Type B pancreatic cell (in vitro differentiated cells): ENCODE measurements at places on chromosomes 6 and 20.

- H3K36me3 ChIP-seq = no peaks in the 10 kb centered on the region
- H3K4me1 ChIP-seq = peaks cover 21% of the 10 kb centered on the region
- no peak overlapping the region for H3K27ac ChIP-seq
- no peaks in the 10 kb centered on the region for H3K27me3 ChIP-seq
Measured at GRCh38 chr6:116512734-116513133, 1.3 kb downstream of the CALHM5 start.

- H3K4me3 ChIP-seq = no peak overlapping the region
- no peak overlapping the region for H3K27ac ChIP-seq
- no peaks in the 10 kb centered on the region for H3K4me1 ChIP-seq
- H3K27me3 ChIP-seq = peaks cover 10% of the 10 kb centered on the region
Measured at GRCh38 chr20:44056010-44056698, 130.8 kb downstream of the JPH2 start.

DNA sequence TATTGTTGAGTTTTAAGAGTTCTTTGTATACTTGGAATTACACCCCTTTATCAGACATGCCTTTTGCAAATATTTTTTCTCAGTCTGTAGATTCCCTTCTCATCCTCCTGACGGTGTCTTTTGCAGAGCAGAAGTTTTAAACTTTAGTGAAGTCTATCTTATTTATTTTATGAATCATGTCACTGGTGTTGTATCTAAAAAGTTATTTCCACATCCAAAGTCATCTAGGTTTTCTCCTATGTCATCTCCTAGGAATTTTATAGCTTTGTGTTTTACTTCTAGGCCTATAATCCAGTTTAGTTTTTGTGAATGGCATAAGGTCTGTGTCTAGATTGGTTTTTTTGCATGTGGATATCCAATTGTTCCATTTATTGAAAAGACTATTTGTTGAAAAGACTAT lies 271.3 kb downstream of the KIF16B start:
- no peak overlapping the region for H3K4me3 ChIP-seq
- peaks cover 11% of the 10 kb centered on the region for H3K36me3 ChIP-seq
- no peaks in the 10 kb centered on the region for H3K27me3 ChIP-seq
- no peak for DNase-seq
- H3K4me1 ChIP-seq = no peaks in the 10 kb centered on the region
- H3K27ac ChIP-seq = no peak overlapping the region

DNA sequence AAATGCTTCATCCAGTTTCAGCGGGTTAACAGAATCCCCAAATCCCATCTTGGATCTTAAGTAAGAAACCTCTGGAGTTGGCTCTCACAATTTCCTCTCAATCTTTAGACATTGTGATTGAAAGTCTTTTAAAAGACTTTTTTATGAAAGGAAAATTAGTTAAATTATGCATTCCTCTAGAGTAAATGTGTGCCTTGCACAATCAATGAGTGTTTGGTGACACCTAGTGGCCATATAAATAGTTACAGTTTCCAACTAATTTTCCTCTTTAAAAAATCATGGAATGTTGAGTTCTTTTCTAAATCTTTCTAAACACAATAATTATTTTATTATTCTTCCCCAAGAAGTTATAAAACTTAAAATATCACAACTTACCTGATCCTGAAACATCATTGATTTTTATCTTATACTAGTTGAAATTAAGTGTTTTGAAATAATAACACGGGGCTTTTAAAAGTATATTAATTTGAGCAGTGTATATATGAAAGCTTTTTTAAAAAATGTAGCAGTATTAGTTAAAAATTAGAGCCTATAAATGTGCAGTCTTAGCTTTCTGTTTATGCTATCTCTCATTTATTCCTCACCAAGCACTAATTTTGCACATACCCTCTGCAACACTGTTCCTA lies 66.4 kb downstream of the PKHD1 start:
- H3K27me3 ChIP-seq = peaks cover 10% of the 10 kb centered on the region
- DNase-seq = no peak
- H3K36me3 ChIP-seq = no peaks in the 10 kb centered on the region
- H3K4me3 ChIP-seq = no peak overlapping the region

- peak overlapping the region; percentile 40 for H3K27ac ChIP-seq
- DNase-seq = peak; percentile 25
- H3K4me3 ChIP-seq = no peak overlapping the region
- no peaks in the 10 kb centered on the region for H3K36me3 ChIP-seq
Measured at GRCh38 chr20:57317789-57318371, 11.7 kb upstream of the SPO11 start.

DNA sequence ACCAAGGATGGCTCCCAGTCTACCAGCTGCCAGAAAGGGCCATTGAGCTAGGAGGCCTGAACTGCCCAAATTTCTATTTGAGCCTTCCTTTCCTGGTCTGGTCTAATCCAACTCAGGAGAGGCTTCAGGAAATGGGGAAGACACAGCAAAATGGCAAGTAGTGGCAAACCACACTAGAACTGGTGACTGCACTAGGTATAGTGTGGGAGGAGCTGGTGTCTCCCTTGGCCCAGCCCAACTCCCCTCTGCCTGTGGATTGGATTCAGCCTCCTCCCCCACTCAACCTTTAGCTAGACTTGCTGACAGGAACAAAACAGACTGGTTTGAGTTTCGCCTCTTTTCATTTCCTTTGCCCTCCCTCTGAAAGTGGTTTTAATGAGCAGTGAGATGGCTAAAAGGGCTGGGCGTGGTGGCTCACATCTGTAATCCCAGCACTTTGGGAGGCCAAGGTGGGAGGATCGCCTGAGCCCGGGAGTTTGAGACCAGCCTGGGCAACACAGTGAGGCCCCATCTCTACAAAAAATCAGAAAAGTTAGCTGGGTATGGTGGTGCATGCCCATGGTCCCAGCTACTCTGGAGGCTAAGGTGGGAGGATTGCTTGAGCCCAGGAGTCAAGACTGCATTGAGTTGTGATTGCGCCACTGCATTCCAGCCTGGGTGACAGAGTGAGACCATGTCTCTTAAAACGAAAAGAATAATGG lies 17.5 kb downstream of the MRPS18A start:
- H3K4me1 ChIP-seq = peaks cover 35% of the 10 kb centered on the region
- DNase-seq = no peak
- H3K27ac ChIP-seq = peak overlapping the region; percentile 92
- no peaks in the 10 kb centered on the region for H3K27me3 ChIP-seq

- H3K27ac ChIP-seq = no peak overlapping the region
- H3K36me3 ChIP-seq = no peaks in the 10 kb centered on the region
- DNase-seq = no peak
- no peak overlapping the region for H3K4me3 ChIP-seq
Measured at GRCh38 chr6:5905431-5906339, 101.0 kb downstream of the NRN1 start.

DNA sequence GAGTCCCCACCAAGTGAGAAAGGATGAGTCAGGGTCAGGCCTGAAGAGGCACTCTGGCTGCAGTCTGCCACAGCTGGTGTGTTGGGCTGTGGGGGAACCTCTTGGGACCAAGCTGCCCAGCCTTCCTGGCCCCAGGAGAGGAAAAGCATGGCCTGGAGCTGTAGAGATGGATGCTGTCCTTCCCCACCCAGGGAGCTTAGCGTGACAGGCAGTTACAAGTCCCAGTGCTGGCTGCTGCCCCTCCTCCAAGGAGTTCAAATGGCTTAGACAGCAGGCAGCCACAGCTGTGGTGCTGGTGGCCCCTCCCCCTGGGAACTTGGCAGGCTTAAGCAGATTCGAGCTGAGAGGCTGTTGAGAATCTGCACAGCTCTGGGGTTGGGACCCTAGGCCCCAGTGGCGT lies 253.2 kb downstream of the PLCB1 start:
- peaks cover 13% of the 10 kb centered on the region for H3K4me1 ChIP-seq
- no peak overlapping the region for H3K4me3 ChIP-seq
- no peak for DNase-seq
- no peaks in the 10 kb centered on the region for H3K36me3 ChIP-seq
- no peaks in the 10 kb centered on the region for H3K27me3 ChIP-seq
- no peak overlapping the region for H3K27ac ChIP-seq

DNA sequence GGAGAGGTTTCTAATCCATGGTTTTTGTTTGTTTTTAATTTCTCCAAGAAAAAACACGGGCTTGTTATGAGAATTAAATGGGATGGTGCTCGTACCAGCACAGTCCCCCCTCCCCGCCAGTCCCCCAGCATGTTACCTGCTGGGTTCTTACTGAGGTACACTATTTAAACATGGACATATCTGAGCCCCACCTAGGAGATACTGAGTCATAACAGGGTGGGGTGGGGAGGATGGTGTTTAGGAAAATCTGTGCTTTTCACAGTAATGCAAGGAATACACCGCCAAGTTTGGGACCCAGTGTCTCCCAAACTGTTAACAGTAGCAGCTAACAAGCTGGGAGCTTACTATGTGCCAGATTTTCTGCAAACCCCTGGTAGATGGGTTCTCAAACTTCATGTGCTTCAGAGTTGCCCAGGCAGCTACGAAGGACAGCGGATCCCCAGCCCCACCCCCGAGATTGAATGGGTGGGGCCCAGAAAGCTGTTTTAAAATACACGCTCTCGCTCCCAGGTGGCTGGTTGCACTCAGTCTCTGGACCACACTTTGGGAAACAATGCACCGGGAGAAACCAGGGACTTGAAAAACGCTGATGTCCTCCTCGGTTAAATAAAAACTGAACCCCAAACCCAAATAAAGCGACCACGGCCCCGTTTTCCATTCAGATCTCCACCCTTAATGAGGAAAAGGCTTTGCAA lies 995 bp downstream of the ZFP64 start:
- H3K27me3 ChIP-seq = no peaks in the 10 kb centered on the region
- no peak for DNase-seq
- H3K27ac ChIP-seq = peak overlapping the region; percentile 91
- peaks cover 8% of the 10 kb centered on the region for H3K4me1 ChIP-seq
- peak overlapping the region; percentile 95 for H3K4me3 ChIP-seq

- no peaks in the 10 kb centered on the region for H3K36me3 ChIP-seq
- no peak overlapping the region for H3K27ac ChIP-seq
- H3K4me3 ChIP-seq = no peak overlapping the region
- peaks cover 35% of the 10 kb centered on the region for H3K4me1 ChIP-seq
- peaks cover 3% of the 10 kb centered on the region for H3K27me3 ChIP-seq
Measured at GRCh38 chr20:51310216-51310615, 232.3 kb downstream of the NFATC2 start.

DNA sequence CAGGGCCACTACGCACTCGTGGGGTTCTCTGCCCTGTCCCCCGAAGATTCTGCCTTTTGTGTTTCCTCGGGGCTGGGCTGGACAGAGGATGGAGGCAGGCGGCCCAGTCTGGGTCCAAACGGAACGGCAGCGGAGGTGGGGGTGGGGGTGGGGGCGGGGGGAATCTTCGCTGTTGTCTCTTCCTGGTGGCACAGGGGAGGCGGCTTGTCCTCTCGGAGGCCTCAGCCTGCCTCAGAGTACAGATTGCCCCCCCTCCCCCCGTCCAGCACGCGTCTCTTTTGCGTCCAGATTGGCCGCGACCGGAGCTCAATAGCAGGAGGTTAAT lies 1.4 kb upstream of the INSM1 start:
- H3K27ac ChIP-seq = no peak overlapping the region
- peaks cover 80% of the 10 kb centered on the region for H3K27me3 ChIP-seq

GRCh38 chr20:61788343-61788742 lies 277.3 kb downstream of the TAF4 start:
- H3K4me1 ChIP-seq = peaks cover 10% of the 10 kb centered on the region
- no peaks in the 10 kb centered on the region for H3K36me3 ChIP-seq
- H3K4me3 ChIP-seq = no peak overlapping the region
- H3K27me3 ChIP-seq = peaks cover 10% of the 10 kb centered on the region
- no peak overlapping the region for H3K27ac ChIP-seq

DNA sequence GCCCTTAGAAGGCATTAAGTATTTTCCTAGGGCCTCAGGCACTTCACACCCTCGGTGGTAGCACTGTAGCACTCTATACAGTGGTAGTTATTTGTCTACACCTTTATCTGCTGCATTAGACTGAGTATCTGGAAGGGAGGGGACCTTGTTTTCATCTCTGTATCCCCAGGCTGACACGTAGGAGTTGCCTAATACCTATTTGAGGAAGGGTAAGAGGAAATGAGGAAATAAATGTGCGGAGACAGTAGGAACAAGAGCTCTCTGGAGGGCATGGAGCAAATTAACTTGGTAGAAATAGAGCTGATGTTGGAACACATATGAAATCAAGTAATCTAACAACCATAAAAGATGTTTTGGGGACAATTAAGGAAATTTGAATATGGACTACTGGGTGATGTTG lies 3.9 kb downstream of the CNPY3 start:
- peaks cover 23% of the 10 kb centered on the region for H3K4me1 ChIP-seq
- H3K36me3 ChIP-seq = peaks cover 19% of the 10 kb centered on the region
- no peak for DNase-seq
- H3K27me3 ChIP-seq = no peaks in the 10 kb centered on the region
- no peak overlapping the region for H3K4me3 ChIP-seq

- no peaks in the 10 kb centered on the region for H3K4me1 ChIP-seq
- no peaks in the 10 kb centered on the region for H3K36me3 ChIP-seq
- no peaks in the 10 kb centered on the region for H3K27me3 ChIP-seq
- DNase-seq = no peak
- no peak overlapping the region for H3K4me3 ChIP-seq
- no peak overlapping the region for H3K27ac ChIP-seq
Measured at GRCh38 chr6:139361211-139361610, 13.2 kb downstream of the CITED2 start.

GRCh38 chr20:25622450-25623224 lies 1.2 kb downstream of the NANP start:
- peaks cover 26% of the 10 kb centered on the region for H3K4me1 ChIP-seq
- H3K4me3 ChIP-seq = peak overlapping the region; percentile 94
- H3K36me3 ChIP-seq = no peaks in the 10 kb centered on the region
- no peaks in the 10 kb centered on the region for H3K27me3 ChIP-seq

- no peak for DNase-seq
- H3K36me3 ChIP-seq = no peaks in the 10 kb centered on the region
- H3K4me3 ChIP-seq = peak overlapping the region; percentile 20
- no peaks in the 10 kb centered on the region for H3K27me3 ChIP-seq
- H3K27ac ChIP-seq = peak overlapping the region; percentile 19
Measured at GRCh38 chr6:118719351-118720124, 68.1 kb upstream of the CEP85L start.

DNA sequence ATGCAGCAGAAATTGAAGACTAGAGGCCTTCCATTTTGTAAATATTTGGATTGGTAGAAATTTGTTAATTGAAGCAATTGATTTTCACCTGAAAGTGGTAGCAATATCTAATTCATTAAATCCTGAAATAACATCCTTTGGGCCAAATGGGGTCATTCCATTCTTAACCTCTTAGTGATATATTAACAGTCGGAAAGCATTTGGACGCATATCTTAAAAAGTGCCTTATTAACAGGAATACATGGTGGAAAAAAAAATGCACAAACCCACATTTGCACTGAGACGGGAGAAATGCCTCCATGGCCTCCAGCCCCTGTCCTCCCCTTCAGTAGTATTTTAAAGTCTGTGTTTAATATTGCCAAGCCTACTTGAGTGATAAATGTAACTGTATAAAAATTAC lies 205.5 kb downstream of the TFAP2B start:
- H3K4me3 ChIP-seq = no peak overlapping the region
- no peaks in the 10 kb centered on the region for H3K36me3 ChIP-seq
- DNase-seq = no peak
- peaks cover 8% of the 10 kb centered on the region for H3K4me1 ChIP-seq

GRCh38 chr6:131368198-131368911 lies 204.7 kb upstream of the ARG1 start:
- peaks cover 3% of the 10 kb centered on the region for H3K27me3 ChIP-seq
- H3K4me3 ChIP-seq = no peak overlapping the region
- no peak for DNase-seq
